ENCODE measurements at places on chromosomes 12 and 14.

- peak; percentile 42 for DNase-seq
These were observed at the start of gene CEP170B for GRCh38 chr14:104865081-104865630. CEP170B (plus strand) TSS chr14:104865268; CDS start chr14:104868451, 3,183 bp downstream.

- DNase-seq, result no peak
These were observed 150.1 kb downstream of the NTF3 start for GRCh38 chr12:5582018-5582417.

DNA sequence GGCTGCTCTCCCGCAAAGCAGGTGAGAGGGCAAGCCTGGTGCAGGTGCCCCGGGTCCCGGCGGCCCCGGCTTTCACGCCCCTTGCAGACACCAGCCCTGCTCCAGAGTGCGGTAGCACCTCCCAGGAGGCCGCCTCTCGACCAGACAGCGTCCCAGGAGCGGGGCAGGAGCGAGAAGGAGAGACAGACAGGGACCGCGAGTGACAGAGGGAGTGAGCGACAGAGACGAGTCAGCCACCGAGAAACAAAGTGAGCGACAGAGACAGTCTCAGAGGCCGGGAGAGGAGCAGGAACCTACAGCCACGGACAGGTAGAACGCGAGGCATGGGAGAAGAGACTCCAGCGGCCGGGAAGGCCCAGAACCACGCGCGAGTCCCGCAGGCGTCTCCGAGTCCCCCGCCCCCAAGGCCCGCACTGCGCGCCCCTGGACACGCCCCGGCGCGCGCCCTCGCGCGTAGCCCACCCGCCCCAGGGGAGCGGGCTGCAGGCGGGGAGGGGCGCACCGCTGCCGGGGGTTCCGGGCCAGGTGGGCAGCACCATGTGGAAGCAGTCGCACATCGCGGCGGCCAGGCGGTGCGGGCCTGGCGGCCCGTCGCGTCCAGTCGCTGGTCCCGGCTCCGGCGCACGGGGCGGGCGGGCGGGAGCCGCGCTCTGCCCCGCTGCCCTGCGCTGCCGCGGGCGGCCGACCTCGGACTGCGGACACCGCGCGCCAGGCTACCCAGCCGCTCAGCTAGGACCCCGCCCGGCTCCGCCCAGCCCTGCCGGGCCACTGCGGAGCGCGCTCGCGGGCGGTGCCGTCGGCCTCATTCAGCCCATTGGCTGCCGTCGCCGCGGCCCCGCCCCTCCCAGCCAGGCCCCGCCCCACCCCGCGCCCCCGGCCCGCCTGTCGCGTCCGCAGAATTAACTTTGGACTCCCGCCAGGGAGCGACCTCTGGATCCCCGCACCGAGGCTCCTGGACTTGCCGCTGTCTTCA lies at the start of gene AHNAK2:
TSS of gene AHNAK2 (minus strand) at position 694 of the 973 bp plus-strand sequence. CDS start at position 557, 137 bp downstream.
- no peak for DNase-seq

- no peak for DNase-seq
These were observed 21.8 kb upstream of the ATXN7L3B start for GRCh38 chr12:74515849-74516248.

- DNase-seq, result no peak
These were observed 14.9 kb downstream of the LTA4H start for GRCh38 chr12:96020314-96021003.

DNA sequence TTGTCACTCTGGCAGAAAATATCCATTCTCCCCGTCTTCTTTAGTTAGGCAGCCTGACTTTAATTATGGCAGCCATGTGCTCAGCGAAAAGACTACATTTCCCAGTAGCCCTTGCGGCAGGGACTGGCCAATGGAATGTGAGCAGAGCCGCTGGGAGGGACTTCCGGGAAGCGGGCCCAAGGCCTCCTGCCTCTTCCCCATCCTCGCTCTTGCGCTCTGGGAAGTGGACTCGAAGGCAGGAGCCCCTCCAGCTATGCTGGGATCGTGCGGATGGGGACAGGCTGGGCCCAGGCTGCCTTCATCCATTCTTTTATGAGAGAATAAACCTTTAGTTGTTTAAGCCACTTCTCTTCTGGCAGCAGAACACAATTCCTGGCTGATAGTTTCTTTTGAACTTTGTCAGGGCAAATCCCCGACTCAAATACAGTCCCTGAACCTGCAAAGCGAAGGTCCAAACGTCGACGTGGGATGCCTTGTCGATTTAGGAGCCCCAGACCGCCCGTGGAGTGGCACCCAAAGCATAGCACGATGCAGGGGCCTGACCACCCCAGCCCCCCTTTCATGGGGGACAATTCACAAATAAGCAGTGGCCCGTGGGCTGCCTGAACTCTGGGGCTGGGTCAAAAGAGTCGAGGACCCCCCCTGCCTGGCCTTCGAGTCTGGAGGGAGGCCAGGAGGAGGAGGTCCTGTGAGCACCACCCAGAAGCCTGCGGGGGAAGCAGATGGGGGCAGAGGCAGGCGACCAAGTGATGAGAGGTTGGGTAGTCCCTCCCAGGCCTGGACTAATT lies 15.6 kb upstream of the LRTM2 start:
- peak; percentile 65 for DNase-seq

- no peak for DNase-seq
These were observed 111.3 kb upstream of the FKBP4 start for GRCh38 chr12:2683283-2684025.

- DNase-seq, result no peak
These were observed 13.6 kb downstream of the PAH start for GRCh38 chr12:102903337-102904007.

DNA sequence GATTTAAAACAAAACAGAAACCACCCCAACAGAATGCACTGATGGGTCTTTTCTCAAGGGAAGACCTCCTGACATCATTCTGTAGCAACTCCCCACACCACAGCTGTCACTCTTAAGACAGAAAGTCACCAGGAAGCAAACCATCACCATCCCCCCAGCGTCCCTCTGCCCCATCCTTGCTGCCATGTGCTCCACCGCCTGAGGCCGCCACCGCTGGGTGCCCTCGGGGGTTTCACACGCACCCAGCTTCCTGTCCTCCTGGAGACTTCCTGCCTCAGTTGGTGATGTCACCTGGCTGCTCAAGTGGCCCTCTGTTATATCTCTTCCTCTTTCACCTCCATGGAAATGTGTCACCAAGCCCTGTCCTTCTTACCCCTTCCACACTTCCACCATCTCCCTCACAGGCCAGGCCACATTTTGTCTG lies 71.4 kb upstream of the GPR68 start:
- DNase-seq, result peak; percentile 51

GRCh38 chr14:68239988-68240771 lies 420.6 kb downstream of the RAD51B start:
- no peak for DNase-seq

DNA sequence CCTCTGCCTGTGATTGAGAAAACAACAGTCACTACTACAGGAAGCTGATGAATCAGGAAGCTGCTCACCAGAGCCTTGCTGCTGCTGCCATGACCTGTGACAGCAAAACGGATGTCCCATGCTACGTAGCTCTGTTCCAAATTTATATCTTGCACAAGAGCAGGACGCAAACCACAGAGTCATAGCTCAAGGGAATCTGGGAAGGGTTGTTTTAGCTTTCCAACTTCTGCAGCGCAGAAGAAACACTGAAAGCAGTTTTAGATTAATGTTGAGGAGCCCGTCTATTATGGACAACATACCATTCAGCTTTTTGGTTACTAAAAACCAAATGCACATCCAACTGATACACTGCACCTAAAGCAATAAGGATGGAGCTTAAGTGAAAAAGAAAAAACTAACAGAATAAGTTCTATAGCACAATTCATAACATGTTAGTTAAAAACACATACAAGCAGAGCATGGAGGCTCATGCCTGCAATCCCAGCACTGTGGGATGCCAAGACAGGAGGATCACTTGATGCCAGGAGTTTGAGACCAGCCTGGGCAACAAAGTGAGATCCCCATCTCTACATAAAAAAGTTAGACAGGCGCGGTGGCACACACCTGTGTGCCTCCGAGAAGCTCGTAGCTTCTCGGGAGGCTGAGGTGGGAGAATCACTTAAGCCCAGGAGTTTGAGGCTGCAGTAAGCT lies 1.7 kb upstream of the ANKRD33 start:
- DNase-seq, result no peak

DNA sequence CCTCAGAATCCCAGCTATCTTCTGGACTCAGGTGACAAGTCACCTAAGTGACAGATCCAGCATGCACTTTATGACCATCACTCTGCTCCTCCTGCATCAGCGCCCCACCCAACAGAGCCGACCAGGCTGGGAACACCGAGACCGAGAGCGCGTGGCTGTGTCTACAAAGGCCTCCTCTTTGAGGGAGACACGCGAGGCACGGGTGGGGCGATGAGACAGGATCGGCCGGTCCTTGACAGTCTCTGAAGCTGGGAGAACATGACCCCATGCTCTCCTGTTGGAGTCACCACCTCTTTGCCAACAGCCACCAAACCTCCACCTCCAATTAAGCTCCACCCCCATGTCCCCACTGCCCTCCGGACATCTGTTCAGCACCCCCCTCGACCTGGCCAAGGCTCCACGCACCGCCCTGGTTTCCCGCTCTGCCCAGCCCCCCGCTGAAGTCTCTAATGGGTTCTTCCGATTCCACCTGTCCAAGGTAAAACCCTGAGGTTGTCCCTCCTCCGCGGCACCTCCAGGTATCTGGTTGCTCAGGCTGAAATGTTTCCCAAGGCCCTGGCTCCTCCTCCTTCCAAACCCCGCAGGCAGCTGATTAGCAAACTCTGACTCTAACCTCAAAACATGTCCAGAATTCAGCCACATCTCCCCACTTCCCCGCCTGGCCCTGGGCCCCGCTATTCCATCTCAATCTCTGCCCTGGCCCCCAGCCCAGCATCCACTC lies 31.5 kb downstream of the HSP90AA1 start:
- no peak for DNase-seq

GRCh38 chr12:51519755-51520154 lies 71.3 kb upstream of the SCN8A start:
- no peak for DNase-seq

GRCh38 chr12:112900298-112901145 lies 6.2 kb upstream of the OAS1 start:
- no peak for DNase-seq

DNA sequence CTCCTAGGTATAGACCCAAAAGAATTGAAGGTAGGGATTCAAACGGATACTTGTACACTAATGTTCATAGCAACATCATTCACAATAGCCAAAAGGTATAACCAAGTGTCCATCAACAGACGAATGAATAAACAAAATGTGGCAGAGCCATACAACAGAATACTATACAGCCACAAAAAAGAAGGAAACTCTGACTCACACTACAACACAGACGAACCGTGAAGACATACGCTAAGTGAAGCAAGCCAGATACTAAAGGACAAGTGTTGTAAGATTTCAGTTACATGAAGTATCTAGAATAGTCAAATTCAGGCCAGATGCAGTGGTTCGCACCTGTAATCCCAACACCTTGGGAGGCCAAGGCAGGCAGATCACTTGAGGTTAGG lies 19.1 kb downstream of the CAMKK2 start:
- DNase-seq, result no peak

GRCh38 chr12:85803231-85803630 lies 33.0 kb downstream of the RASSF9 start:
- DNase-seq, result no peak

DNA sequence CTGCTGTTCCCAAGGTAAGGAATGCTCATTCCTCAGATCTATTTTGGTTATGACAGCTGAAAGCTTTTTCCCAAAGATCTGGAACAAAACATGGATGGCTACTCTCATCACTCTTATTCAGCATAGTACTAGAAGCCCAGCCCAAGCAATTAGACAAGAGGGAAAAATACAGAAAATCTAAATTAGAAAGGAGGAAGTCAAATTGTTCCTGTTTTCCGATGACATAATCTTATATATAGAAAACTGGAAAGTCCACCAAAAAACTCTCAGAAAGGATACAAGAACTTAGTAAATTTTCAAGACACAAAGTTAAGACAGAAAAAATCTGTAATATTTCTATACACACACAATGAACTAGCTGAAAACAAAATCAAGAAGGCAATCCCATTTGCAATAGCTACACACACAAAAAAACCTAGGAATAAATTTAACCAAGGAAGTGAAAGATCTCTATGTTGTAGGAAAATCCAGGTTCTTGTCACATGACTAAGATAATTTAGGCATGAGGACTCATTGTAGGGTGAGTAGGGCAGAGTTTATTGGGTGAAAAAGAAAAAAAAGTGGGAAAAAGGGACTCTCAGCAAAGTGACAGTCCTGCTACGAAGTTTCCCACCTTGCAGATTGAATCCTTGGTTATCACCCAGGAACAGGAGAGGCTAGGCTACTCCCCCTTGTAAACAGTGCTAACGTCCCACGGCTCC lies 28.6 kb upstream of the KLRB1 start:
- DNase-seq, result no peak

- no peak for DNase-seq
These were observed 26.0 kb downstream of the CHST11 start for GRCh38 chr12:104482748-104483147.

- DNase-seq, result no peak
These were observed 25.4 kb upstream of the PLEKHG6 start for GRCh38 chr12:6285063-6285477.

DNA sequence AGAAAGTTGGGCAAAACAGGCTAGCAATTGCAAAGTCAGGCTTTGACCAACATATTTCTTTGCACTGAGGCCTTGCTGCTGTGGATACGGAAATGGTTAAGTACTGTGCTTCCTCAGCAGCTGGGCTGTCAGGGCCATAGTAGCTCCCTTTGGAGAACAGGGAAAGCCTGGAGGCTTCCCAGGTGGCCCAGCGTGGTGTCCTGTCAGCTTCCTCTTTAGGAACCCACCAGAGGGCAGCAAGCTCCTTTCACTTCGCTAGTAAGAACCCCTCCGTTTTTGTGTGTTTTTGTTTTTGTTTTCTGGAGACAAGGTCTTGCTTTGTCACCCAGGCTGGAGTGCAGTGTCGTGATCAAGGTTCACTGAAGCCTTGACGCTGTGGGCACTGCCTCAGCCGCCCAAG lies 1.7 kb upstream of the CFAP251 start:
- DNase-seq, result no peak

- no peak for DNase-seq
These were observed 134.6 kb downstream of the SLC25A21 start for GRCh38 chr14:37037636-37038387.

DNA sequence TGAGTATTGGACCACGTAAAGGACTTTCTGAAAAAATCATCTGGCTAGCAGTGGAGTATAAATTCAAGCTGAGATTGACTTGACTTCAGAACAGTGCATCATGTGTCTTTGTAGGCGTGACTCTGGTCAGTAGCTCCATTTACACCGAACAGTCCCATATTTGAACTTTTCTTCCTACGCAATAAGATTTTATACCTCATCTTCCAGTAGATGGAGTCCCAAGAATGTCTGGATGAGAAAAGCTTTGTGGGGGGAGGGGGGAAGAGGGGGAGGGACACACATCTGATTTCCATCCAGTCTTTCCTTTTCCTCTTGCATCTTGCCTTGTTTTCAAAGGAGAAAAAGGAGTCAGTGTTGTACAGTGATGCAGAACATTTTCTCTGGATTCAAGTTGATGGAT lies 241.0 kb downstream of the EMP1 start:
- DNase-seq, result no peak

- DNase-seq, result no peak
These were observed 56.0 kb upstream of the BDKRB2 start for GRCh38 chr14:96148631-96149030.

- DNase-seq, result no peak
These were observed 53.0 kb downstream of the PEX5 start for GRCh38 chr12:7242176-7243101.

- no peak for DNase-seq
These were observed 289.9 kb upstream of the SFSWAP start for GRCh38 chr12:131420867-131421447.

- DNase-seq, result no peak
These were observed 3.0 kb downstream of the PAWR start for GRCh38 chr12:79687711-79688260.

GRCh38 chr12:56425193-56425592 lies 24.0 kb downstream of the TIMELESS start:
- DNase-seq, result no peak

GRCh38 chr14:24093207-24093900 lies 757 bp upstream of the PCK2 start:
- DNase-seq, result no peak

- DNase-seq, result no peak
These were observed 59.7 kb downstream of the FUT8 start for GRCh38 chr14:65472189-65472588.
